ENCODE measurements at places on chromosomes 1 and 21.

GRCh38 chr1:111596499-111596898 lies 23.1 kb upstream of the RAP1A start:
- H3K27me3 ChIP-seq, result no peaks in the 10 kb centered on the region
- H3K4me3 ChIP-seq, result no peak overlapping the region
- no peak for DNase-seq
- H3K27ac ChIP-seq, result no peak overlapping the region

DNA sequence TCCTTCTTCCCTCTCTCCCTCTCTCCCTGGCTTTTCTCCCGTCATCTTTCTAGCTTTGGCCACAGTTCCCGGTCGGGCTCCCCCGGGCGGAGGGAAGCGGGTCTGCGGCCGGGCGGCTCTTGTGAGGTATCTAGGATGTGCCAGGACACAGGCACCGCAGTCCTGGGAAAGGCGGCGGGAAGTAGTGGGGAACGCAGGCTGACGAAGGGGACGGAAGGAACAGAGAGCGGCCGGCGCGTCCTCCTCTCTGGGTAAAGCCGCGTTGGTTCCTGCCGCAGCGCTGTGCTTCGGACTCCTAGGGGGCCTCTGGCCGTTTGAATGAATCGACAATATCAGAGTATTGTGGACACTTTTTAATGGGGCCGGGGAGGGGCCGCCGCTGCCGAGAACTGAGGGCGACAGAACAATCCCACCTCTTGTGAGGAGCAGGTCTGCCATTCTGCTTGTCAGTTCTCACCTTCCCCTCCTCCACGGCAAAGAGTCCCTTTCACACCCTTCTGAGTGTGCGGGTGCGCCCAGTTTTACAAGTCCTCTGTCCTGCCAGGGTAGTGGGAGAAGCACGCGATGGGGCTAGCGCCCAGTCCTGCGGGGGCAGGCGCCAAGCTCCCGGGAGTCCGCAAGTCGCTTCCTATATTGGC lies 1.2 kb upstream of the LHX9 start:
- H3K36me3 ChIP-seq, result no peaks in the 10 kb centered on the region
- peak; percentile 90 for DNase-seq
- H3K27ac ChIP-seq, result no peak overlapping the region
- peaks cover 96% of the 10 kb centered on the region for H3K4me1 ChIP-seq

- H3K36me3 ChIP-seq, result peaks cover 30% of the 10 kb centered on the region
- DNase-seq, result no peak
Observed at GRCh38 chr1:96281491-96281890, 440.1 kb upstream of the PTBP2 start.

DNA sequence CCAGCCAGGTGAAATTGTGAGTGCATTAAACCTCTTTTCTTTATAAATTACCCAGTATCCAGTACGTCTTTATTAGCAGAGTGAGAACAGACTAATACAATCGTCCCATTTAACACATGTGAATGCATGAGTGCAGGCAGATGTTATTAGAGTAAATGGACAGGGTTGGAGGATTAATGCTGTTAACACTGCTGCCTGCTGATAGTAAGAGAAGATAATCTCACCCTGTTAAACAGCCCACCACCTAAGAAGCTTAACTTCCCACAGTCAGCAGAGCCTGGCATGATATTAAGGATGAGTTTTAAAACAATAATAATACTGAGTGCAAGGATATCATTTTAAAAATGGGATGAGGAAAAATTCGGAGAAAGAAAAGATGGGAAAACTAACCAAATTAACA lies 181.4 kb upstream of the LHX8 start:
- no peaks in the 10 kb centered on the region for H3K27me3 ChIP-seq
- no peak overlapping the region for H3K4me3 ChIP-seq
- H3K27ac ChIP-seq, result no peak overlapping the region
- no peaks in the 10 kb centered on the region for H3K4me1 ChIP-seq
- H3K36me3 ChIP-seq, result no peaks in the 10 kb centered on the region

- H3K36me3 ChIP-seq, result no peaks in the 10 kb centered on the region
- H3K4me1 ChIP-seq, result peaks cover 6% of the 10 kb centered on the region
- no peak for DNase-seq
- no peak overlapping the region for H3K27ac ChIP-seq
Observed at GRCh38 chr1:6898974-6899539, 113.8 kb downstream of the CAMTA1 start.

GRCh38 chr1:199590708-199591107 lies 436.8 kb upstream of the NR5A2 start:
- H3K27ac ChIP-seq, result no peak overlapping the region
- no peaks in the 10 kb centered on the region for H3K27me3 ChIP-seq
- no peaks in the 10 kb centered on the region for H3K36me3 ChIP-seq
- H3K4me1 ChIP-seq, result peaks cover 11% of the 10 kb centered on the region
- no peak for DNase-seq

GRCh38 chr1:228691926-228692325 lies 43.4 kb upstream of the RHOU start:
- peaks cover 6% of the 10 kb centered on the region for H3K4me1 ChIP-seq
- H3K4me3 ChIP-seq, result no peak overlapping the region
- no peaks in the 10 kb centered on the region for H3K36me3 ChIP-seq
- DNase-seq, result no peak
- no peak overlapping the region for H3K27ac ChIP-seq
- no peaks in the 10 kb centered on the region for H3K27me3 ChIP-seq

DNA sequence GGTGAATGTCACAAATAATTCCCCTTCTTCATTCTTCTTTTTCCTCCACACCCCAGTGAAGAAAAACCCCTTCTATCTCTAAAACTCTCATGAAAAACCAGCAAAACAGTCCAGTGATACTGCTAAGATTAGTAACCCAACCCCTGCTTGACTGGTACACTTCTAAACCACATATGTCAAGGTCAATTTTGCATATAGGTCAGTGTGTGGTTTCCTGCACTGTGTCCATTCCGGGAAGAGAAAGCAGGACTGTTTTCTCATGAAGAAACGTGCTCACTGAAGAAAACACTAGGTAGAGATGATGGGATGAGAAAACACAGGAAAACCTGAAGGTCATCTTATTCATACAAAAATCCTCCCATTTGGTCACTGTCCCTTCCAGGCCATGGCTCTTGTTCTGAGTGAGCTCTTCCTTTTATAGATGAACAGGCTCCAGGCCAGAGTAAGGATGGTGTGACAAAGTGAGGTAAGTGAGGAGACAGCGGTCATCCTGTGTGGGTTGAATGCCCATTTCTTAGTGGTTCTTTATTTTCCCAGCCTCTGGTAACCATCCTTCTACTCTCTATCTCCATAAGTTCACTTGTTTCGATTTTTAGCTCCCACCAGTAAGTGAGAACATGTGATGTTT lies 122.7 kb downstream of the FASLG start:
- no peak overlapping the region for H3K4me3 ChIP-seq
- H3K27me3 ChIP-seq, result peaks cover 10% of the 10 kb centered on the region
- no peak overlapping the region for H3K27ac ChIP-seq
- peaks cover 5% of the 10 kb centered on the region for H3K4me1 ChIP-seq
- H3K36me3 ChIP-seq, result no peaks in the 10 kb centered on the region

DNA sequence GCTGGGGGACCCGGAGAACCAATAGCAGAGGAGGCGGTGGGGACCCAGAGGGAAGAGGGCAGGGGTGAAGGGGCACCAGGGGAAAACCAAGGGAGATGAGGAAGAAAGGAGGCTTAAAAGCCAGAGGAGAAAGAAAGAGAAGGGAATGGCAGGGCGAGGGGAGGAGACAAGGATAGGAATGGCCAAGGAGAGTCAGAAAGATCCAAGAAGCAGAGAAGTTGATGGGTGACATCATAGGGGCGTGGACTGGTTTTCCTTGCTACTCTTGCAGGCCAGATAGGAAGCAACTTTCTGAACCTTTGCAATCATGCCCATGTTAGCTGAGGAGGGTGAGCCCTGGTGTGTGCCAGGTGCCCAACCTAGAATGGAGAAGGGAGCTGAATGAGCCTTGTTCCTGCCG lies 5.4 kb downstream of the NPR1 start:
- DNase-seq, result no peak
- H3K27me3 ChIP-seq, result peaks cover 12% of the 10 kb centered on the region
- no peak overlapping the region for H3K4me3 ChIP-seq
- peaks cover 11% of the 10 kb centered on the region for H3K4me1 ChIP-seq
- H3K36me3 ChIP-seq, result peaks cover 12% of the 10 kb centered on the region
- peak overlapping the region; percentile 76 for H3K27ac ChIP-seq

DNA sequence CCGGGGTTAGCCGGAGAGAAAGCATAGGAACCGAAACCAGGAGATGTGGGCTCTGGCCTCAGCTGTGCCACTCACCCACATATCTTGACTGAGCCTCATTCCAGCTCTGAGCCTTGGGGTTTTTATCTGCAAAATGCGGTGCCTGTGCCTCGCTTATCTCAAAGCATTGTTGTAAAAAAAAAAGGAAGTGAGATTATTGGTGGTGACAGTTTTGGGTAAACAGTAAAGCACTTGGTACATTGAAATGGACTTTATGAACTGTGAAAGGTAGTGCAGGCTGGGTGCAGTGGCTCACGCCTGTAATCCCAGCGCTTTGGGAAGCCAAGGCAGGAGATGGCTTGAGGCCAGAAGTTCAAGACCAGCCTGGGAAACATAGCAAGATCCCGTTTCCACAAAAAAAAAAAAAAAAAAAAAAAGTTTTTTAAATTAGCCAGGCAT lies 3.8 kb downstream of the PTAFR start:
- no peak for DNase-seq
- peak overlapping the region; percentile 54 for H3K27ac ChIP-seq
- H3K36me3 ChIP-seq, result no peaks in the 10 kb centered on the region
- no peaks in the 10 kb centered on the region for H3K27me3 ChIP-seq
- H3K4me1 ChIP-seq, result peaks cover 10% of the 10 kb centered on the region

- no peak for DNase-seq
- no peaks in the 10 kb centered on the region for H3K36me3 ChIP-seq
- peaks cover 3% of the 10 kb centered on the region for H3K4me1 ChIP-seq
- H3K4me3 ChIP-seq, result no peak overlapping the region
- H3K27me3 ChIP-seq, result peaks cover 5% of the 10 kb centered on the region
Observed at GRCh38 chr1:160024195-160024905, 7.4 kb downstream of the PIGM start.

DNA sequence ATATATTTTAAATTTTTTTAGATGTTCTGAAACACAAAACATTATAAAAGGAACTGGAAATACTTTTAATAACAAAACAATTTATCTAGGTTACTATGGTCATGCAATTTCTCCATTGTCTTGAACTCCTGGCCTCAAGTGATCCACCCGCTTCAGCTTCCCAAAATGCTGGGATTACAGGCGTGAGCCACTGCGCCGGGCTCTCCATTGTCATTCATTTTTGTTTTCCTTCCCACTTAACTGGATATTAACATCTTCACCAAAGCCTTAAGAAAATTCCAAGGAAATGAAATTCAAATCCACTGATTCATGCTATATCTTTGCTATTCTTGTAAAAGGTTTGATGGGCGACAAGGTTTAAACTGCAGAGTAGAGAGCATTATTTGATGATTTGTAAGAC lies 279.5 kb upstream of the PKN2 start:
- DNase-seq, result peak; percentile 21
- no peaks in the 10 kb centered on the region for H3K27me3 ChIP-seq
- H3K4me3 ChIP-seq, result peak overlapping the region; percentile 34
- peak overlapping the region; percentile 83 for H3K27ac ChIP-seq
- H3K36me3 ChIP-seq, result peaks cover 11% of the 10 kb centered on the region
- H3K4me1 ChIP-seq, result peaks cover 24% of the 10 kb centered on the region
